ENCODE measurements at places on chromosomes 6 and 20. TPM values are rescaled to one million over a fixed set of nuclear protein-coding genes. Genes with fewer than 3 reads are reported as not detected.

FGD2 gene
- not detected for total RNA-seq

HSPA12B gene
- not detected for total RNA-seq

FAM184A gene
- total RNA-seq, result 4.3 TPM

HRH3 gene
- total RNA-seq, result not detected

NEDD9 gene
- total RNA-seq, result 13.5 TPM

RHAG gene
- total RNA-seq, result not detected

TAAR1 gene
- not detected for total RNA-seq

VSX1 gene
- not detected for total RNA-seq

RIMS4 gene
- total RNA-seq, result 0.19 TPM

MCM3 gene
- total RNA-seq, result 139 TPM

SERPINB6 gene
- total RNA-seq, result 86.4 TPM

FAM135A gene
- 10.3 TPM for total RNA-seq

TRIM10 gene
- total RNA-seq, result not detected

COL9A3 gene
- 835 TPM for total RNA-seq

FAM217A gene
- total RNA-seq, result not detected

BLOC1S5 gene
- total RNA-seq, result 12.3 TPM

PKIB gene
- 2.3 TPM for total RNA-seq

ZC2HC1B gene
- not detected for total RNA-seq

FNDC11 gene
- 0.45 TPM for total RNA-seq

PGM3 gene
- total RNA-seq, result 13.1 TPM

MYO6 gene
- 5.6 TPM for total RNA-seq

NDRG3 gene
- total RNA-seq, result 12.9 TPM

AMD1 gene
- 72.4 TPM for total RNA-seq

SLC13A3 gene
- 2.8 TPM for total RNA-seq

PLN gene
- 0.08 TPM for total RNA-seq

GABRR1 gene
- not detected for total RNA-seq

EPM2A gene
- total RNA-seq, result 10.7 TPM

SCGN gene
- total RNA-seq, result not detected
